ENCODE measurements at places on chromosomes 1 and 21.

DNA sequence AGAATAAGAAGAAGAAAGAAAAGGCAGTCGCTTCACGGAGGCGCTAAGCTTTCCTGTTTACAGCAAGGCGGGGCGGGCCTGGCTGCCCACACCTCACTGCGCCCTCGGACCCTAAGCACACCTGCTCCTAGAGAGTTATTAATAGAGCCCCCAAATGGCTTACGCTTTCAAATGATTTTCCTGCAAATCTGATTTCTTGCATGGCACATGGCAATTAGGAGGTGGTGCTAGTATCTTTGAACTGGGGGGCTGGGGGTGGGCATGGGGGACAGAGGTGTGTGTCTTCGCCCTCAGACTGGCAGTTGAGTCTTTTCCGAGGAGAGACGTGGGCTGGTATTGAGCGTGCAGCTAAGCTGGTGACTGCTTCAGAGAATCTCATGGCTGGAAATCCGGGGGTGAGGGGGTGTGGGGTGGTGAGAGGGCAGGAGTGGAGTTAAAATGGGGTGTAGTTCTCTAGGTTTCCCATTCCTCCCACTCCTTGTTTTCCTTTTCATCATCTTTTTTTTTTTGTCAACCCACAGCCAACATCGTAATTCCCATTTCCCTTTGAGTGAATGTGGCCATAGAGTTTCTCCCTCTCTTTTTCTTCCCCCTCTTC lies 1.3 kb downstream of the S1PR1 start:
- no peak for DNase-seq

DNA sequence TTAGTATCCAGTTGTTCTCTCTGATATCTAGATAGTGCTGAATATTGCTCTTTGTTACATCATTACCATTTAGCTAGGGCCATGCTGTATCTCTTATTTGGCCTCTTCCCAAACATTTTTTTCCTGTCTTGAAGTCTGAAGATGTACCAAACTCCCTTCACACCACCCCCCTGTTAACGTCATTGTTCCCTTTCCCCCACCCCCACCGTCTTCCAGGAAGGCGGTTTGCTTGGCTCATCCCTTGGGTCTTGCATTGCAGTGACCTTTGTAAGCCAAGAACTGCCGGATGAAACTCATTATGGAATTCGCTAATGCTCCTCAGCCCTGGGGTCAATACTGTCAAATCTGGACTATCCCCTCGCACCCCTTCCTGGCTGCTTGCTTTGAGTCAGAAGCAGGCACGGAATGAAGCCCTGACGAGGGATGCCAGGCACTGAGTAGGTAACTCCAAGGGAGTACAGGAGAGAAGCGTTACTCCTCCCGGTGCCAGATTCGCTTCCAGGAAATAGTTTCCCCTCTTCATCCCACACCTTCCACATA lies 283.1 kb downstream of the TM2D1 start:
- no peak for DNase-seq

DNA sequence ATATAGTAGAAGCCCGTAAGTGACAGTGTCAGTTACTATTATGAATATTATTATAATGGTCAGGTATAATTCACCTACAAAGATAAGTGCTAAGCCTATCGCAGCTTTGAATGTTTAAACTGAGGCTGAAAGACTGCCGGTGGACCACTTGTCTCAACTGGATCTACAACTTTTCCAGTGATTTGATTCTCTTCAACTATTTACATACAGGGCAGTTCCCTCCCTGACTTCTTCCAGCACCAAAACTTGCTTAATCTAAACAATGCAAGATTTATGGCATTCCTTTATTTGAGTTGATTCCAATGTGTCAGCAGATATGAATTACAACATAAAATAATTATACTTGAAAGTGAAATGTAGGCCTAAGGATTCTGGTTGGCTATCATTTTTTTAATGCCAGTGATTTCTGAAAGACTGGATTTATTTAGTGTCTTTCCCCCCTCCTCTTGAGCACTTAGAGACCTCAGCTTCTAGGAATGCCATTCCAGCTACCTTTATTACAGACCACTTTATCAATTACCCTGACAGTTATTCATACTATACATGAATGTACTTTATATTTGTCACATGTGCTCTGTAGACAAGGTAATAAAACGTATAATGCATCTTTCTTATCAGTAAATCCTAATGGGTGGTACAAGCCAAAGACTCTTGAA lies 153.3 kb upstream of the C8B start:
- no peak for DNase-seq

- no peak for DNase-seq
Observed at GRCh38 chr1:83997631-83998030, 1.3 kb downstream of the TTLL7 start.

DNA sequence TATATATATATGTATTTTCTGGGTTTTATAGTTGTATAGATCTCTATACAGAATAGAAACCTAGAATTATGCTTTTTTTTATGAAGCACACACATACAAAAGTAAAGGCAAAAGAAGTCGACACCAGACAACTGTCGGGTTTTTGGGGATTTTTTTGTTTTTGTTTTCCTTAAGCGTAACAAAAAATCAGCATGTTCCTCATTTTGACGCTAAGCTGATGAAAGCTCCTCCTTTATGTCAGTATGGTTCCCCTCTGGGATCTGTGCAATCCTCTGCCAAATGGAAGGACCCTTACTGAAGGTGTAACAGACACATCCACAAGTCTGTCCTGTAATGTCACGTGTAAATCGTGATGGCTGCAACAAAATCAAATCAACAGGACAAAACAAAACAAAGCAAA lies 226.2 kb downstream of the RHOU start:
- DNase-seq: no peak

- no peak for DNase-seq
Observed at GRCh38 chr1:11350265-11350664, 77.3 kb downstream of the UBIAD1 start.

GRCh38 chr1:177441281-177441680 lies 270.5 kb downstream of the BRINP2 start:
- DNase-seq: no peak

- no peak for DNase-seq
Observed at GRCh38 chr1:7478809-7479499, 292.1 kb upstream of the VAMP3 start.

DNA sequence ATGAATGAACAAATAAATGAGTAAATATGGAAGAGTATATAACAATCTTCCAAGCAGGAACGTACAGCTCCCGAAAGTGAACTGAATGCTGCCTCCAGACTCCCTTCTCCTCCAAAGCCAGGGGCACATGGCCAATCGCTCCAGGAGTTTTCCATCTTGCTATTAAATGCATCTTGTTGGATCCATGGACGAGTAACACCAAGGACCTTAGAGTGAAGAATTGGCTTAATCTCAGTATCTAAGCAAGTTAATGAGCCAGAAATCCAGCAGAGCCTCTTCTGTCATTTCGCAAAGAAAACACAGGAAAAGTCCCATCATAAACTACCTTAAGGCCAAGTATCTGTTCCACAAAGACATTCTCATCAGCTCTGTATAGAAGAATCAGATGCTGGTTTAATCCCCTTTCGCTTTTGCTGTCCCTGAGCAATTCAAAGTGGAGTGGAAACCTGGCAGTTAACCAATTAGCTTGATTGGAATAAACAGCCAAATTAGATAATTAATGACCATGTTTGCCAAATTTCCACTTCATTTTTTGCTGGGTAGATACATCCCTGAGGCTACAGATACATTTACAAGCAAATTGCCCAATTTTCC lies 116.0 kb downstream of the MIS18A start:
- DNase-seq: no peak

GRCh38 chr1:50568782-50569181 lies 145.5 kb upstream of the DMRTA2 start:
- no peak for DNase-seq

DNA sequence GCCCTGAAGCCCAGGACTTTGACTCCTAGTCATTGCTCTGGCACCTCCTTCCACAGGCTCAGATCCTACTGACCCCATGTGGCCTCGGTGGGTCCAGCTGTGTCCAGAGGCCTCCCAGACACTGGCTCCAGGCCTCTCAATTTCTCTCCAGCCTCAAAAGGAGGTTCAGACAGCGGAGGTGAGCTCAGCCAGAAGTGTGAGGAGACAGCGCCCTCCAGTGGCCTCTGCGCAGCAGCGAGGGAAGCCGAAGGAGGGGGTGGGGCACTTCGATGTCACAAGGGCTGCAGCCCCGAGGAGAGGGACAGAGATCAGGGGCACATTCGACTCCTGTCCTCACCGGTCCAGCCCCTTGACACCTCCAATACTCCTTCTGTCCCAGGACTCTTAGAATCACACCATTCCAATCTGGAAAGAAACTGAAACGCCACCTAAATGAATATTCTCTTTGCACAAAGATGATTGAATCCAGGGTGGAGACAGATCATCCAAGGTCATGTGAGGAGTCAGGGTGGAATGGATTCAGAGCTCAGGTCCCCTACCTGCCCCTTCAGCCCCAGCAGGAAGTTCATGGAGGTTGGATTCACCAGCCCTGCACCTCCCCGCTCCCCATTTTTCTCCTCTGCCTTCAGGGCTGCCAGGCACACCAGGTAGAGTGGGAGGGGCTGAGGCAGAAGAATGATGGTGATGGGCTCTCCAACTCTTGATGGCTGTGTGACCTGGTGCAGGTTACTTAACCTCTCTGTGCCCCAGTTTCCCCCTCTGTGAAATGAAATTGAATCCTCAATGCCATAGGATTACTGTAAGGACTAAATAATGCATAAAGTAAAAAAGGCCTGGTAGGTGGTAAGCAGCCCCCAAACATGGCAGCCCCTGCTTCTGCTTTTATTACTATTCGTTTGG lies 34.8 kb upstream of the ZBTB40 start:
- DNase-seq: peak; percentile 52

- no peak for DNase-seq
Observed at GRCh38 chr1:38044221-38045215, 2.1 kb downstream of the POU3F1 start.

- no peak for DNase-seq
Observed at GRCh38 chr1:186658999-186659398, 21.2 kb downstream of the PTGS2 start.

- no peak for DNase-seq
Observed at GRCh38 chr1:227785805-227786671, 29.4 kb upstream of the PRSS38 start.

DNA sequence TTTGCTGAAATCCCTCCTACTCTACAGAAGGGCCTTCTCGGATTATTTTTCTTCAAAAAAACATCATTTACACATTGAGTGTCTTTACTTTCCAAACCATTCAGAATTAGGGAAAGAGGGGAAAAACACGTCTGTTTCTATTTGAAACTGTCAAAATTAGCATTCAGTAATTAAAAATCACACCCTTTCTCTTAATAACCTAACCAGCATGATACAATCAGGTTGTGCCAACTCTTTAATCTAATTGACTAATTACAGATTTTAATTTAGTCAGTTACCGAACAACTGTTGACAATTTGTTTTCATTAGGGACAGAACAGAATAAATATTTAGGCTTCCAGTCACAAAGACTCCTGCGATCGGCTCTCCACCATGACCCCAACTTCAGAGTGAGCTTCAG lies 18.8 kb downstream of the SSBP3 start:
- DNase-seq: no peak
